Renal cortex interstitium (tissue), 15 donors: ENCODE measurements at places on chromosomes 3 and 15. TPM values are rescaled to one million over a fixed set of nuclear protein-coding genes. Genes with fewer than 3 reads are reported as not detected.

- no peak for DNase-seq
Observed at GRCh38 chr3:157129803-157130466, 30.0 kb downstream of the CCNL1 start.

- no peak for DNase-seq
Observed at GRCh38 chr3:39977058-39977794, 167.8 kb downstream of the MYRIP start.

GRCh38 chr3:143024351-143024960 is 23.1 kb downstream of the U2SURP start:
- no peak for DNase-seq

The RLBP1 gene
- polyA plus RNA-seq = not detected

The HGD gene
- polyA plus RNA-seq = 73.4 TPM

DNA sequence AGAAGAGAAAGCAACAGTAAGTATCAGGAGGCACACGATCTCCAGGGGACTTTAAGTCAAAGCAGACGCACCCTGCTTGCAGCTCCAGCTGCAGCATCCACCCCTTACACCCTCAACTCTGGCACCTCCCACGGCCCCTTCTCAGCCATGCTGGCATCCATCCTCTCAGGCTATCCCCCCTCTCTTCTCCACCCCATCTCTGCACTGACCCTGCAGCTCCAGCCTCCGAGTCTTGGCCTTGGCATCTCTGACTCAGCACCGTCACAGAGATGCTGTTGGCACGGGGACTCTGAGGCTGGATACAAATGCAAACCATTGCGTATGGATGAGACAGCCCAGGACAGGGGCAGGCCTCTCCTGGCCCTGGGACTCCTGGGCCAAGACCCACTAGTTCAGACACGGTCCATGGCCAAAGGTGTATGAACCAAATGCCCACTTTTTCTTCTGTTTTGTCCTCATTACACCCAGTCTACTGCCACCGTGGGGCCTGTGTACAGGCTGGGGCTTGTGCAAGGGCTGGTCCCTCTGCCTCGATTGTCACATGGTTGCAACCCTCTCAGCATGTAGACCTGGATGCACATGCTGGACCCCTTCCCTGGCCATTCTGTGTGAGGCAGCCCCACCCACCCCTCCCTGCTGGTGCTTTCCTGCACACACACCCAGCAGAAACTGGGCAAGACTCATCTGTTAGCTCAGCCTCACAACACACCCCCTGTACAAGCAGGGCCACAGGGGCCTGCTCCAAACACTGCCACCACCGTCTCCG is 18.7 kb upstream of the ZXDC start:
- no peak for DNase-seq

The ENTPD3 gene
- 2.1 TPM for polyA plus RNA-seq

- no peak for DNase-seq
Observed at GRCh38 chr15:58221591-58222241, 83.5 kb downstream of the AQP9 start.

GRCh38 chr3:190301591-190301990 is 20.7 kb downstream of the CLDN1 start:
- DNase-seq = no peak

GRCh38 chr3:133941415-133941821 is 45.7 kb upstream of the RAB6B start:
- no peak for DNase-seq

GRCh38 chr3:128854475-128854874 is 24.9 kb upstream of the ACAD9 start:
- DNase-seq = no peak

- DNase-seq = peak; percentile 37
Observed at GRCh38 chr15:90221246-90221900, 12.4 kb downstream of the CIB1 start.

DNA sequence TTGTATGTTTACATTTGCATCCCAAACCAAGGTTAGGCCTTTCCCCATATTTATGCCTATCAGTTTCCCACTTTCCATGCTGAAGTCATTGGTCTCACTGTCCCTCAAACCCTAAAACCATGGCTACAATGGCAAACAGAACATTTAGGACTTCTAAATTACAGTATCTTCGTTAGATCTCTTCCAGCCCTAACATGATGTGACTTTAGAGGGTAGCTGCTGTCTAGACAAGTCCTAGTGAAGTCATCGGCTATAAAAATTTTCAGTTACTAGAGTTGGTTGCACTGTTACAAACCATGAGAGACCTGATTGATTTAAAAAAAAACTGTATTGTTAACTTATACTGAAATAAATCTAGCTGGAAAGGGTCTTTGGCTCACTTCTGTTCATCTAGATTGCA is 54.6 kb downstream of the TM4SF4 start:
- DNase-seq = no peak

DNA sequence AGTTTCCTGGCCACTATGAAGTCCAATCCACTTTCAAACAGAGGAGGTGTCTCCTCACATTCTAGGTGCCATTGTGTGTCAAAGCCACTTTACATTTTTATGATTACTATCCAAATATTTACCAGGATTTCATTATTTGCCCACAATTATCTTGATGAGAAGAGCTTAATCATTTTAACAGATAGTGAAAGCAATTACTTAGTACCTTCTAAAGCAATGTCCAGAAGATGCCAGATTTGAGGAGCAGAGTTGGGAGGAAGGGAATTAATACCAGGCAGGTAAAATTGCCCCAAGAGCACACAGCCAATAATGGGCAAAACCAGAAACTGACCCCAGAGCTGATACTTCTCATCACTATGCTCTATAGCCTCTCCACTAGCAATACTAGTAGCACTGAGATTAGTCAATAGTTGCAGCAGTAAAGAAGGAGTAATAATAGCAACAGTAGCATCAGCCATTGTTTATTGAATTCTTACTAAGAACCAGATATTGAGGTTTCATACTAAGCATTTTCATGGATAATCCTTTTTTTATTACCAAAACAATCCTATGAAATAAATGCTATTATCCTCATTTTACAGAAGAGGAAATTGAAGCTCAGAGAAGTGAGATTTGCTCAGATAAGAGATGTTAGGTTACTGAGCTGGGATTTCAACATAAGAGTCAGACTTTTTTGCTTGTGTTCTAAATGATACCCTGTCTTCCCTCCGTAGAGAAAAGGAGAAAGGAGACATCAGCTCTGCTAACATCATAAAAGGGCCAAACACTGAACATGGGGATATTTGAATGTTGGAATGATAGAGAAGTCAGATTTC is 509.3 kb upstream of the CFAP20DC start:
- DNase-seq = no peak
